ENCODE measurements at places on chromosomes 7 and 10.

GRCh38 chr10:11879387-11880094 is 56.4 kb downstream of the PROSER2 start:
- DNase-seq = no peak

DNA sequence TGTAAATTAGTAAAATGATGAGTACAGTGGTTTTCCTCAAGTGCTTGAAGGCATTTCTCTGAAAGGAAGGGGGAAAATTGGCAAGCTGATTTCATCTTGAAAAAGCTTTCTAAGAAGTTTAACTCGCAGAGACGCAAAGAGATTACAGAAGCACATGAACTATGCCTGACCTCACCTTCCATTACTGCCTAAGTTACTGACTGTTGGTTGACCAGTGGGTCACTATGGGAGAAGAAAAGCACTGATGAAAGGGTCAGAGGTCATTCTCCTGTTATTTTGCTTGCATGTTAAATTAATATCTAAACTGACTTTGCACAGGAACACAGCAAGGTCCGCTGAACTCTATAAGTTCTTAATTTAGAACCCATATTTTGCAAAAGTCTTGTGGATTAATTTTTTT is 225.6 kb downstream of the ARL4A start:
- no peak for DNase-seq

DNA sequence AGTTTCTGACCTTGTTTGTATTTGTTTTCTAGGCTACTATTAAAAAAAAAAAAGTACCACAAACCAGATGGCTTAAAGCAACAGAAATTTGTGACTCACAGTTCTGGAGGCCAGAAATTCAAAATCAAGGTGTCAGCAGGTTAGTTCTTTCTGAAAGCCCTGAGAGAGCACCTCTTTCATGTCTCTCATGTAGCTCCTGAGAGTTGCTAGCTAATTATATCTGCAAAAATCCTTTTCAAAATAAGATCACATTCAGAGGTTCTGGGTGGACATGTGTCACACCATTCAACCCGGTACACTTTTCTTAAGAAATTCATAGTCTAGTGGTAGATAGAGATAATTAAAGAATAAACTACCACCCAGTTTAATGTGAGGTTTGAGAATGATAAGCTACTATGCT is 888.6 kb downstream of the GRID1 start:
- no peak for DNase-seq

GRCh38 chr7:147510201-147510542 is 1080.4 kb upstream of the C7orf33 start:
- no peak for DNase-seq

DNA sequence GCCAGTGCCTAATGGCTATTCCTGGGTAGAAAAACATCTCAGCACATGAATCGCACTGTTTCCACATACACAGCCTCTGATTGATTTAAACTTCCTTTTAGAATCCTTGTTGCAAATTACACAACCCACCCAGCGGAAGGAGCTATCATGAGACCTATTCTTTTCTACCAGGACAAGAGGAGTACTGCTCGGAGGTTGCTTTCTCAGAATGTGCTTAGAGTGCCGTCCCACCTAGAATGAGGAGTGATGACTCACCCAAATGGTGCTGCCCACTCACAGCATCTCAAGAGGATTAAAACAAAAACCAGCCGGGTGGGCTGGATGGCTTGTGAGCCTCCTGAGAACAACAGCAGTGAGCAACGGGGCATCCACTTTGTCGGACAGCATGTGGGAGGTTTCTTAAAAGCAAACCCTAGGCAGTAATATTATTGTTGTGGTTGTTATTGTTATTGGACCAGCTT is 128.9 kb downstream of the DGKI start:
- DNase-seq = no peak
